ENCODE measurements at places on chromosomes 5 and 9.

GRCh38 chr5:149036970-149037369, 25.9 kb downstream of the SH3TC2 start:
- DNase-seq, result no peak

GRCh38 chr5:31783731-31784130, 144.8 kb downstream of the PDZD2 start:
- DNase-seq, result no peak

DNA sequence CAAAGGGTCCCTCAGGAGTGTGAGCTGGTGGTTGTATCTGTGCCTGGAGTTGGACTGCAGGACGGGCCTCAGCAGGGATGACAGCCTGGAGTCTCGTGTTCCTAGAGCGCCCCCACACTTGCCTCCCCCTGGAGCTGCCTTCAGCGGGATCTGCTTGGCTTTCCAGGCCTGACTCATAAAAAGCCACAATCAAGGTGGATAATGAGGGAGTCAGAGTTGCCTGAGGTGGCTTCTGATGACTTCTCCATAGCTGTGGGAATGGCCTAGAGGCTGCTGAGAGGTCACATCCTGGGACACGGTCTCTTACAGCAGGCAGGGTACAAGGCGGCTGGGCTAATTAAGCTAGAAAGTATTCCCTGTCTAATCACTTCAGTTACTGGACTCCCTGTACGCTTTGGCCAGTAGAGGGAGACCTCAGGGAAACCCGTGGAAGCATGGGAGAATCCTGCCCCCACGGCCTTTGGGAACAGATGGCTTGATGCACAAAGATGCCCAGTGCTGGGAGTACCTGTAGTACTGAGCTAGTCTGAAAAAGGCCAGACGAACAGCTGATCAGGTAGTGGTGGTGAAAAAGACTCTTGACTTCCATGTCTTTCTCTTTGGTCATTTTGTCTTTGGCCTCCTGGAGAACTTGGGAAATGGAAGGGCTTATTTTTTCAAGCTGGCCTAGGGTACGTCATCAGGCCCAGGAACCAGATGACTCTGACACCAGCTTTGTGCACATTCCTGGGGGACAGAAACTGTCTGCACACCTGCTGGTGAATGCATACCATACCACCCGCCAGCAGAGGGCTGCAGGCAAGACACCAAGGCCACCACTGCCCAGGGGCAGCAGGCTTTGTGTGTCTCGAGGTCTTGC, 16.1 kb upstream of the FRRS1L start:
- DNase-seq, result no peak

GRCh38 chr9:93045521-93045920, 13.0 kb upstream of the SUSD3 start:
- no peak for DNase-seq

- no peak for DNase-seq
These were observed 14.9 kb upstream of the LRRC14B start for GRCh38 chr5:176296-176823.

GRCh38 chr5:14501353-14502293, 80.0 kb upstream of the OTULINL start:
- no peak for DNase-seq
